ENCODE measurements at places on chromosomes 2 and 18.

- DNase-seq = no peak
Measured at GRCh38 chr2:47891369-47892337, 14.6 kb downstream of the FBXO11 start.

DNA sequence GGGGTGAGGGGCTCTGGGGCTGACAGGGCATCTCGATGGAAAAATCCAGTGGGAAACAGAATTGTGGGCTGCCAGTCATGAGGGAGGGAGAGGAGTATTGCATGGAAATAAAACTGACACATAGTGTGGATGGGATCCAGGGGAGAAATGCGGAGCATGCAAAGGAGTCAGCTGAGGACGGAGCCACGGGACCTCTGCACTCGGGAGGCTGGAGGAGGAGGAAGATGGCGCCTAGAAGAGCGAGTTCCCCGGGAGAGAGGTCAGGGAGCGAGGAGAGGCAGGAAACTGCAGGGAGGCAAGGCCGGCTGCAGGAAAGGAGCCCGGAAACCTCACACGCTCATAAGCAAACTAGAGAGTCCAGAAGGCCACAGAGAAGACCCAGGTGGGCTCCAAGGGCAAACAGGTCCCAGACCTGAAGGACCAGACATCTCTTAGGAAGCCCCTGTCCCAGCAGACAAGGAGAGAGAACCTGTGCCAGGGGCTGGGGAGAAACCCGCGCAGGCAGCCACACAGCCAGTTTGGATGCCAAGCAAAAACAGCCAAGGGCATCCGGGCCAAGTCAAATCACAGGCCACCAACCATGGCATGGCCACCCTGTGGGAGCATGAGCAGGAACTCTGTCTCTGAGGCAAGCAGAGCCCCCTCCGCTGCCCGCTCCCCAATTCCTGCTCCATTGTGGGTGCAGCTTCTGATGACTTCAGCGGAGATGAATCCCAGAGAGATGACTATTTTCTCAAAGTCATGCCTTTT is 218.8 kb upstream of the ID2 start:
- DNase-seq = no peak

DNA sequence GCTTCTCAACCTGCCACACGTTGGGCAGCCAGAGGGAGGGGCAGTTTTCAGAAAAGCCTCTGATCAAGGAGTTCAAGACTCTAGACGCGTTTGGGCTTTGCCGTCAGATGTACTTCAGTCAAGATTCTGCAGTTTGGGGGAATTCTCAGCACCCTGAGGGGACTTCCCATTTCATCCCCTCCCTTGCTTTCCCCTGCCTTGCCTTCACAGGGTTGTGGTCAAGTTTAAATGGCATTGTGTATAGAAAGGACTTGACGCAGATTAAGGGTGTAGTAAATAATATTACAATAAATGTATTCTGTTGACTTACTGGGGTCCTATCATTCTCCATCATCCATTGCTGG is 198.3 kb upstream of the NABP1 start:
- DNase-seq = no peak

GRCh38 chr2:102790091-102790455 is 28.2 kb downstream of the TMEM182 start:
- no peak for DNase-seq

GRCh38 chr2:68521037-68521436 is 53.7 kb downstream of the APLF start:
- no peak for DNase-seq

DNA sequence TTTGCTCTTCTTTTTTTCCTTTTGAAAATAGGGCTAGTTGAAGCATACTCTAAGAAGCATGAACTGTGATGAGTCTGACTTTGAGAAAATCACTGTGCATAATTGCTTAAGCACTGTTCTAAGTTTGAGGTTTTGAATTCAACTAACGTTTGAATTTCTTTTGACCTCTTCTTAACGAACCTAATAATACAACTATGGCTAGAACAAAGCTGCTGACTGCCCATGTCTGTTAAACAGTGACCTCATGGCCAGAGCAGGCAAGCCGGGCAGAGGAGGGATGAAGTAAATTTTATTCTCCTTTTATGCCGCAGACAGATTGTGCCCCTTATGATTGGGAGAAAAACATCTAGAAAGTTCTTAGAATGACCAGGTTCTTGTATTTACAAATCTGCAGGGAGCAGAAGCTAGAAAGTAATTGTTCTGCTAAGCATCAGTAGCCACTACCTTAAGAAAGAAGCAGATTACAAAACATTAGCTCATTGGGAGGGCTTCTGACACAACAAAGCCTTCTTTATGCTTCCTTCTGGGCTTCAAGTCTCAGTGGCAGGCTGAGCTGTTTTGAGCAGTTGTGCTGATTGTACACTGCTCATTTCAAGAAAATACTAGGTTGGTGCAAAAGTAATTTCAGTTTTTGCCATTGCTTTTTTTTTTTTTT is 97.8 kb upstream of the RASGRP3 start:
- DNase-seq = no peak

GRCh38 chr2:7847321-7847720 is 834.5 kb upstream of the ID2 start:
- DNase-seq = no peak

DNA sequence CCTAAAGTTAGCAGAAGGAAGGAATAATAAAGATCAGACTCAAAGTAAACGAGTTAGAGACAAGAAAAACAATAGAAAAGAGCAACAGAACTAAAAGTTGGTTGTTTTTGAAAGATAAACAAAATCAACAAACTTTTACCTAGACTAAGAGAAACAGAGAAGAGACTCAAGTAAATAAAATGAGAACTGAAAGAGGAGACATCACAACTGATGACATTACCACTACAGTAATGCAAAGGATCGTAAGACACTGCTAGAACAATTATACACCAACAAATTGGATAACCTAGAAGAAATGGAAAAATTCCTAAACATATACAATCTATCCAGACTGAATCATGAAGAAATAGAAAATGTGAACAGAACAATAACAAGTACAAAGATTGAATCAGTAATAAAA is 139.3 kb downstream of the CD226 start:
- no peak for DNase-seq

Data from activated T-helper 1 cell treated with anti-CD3 and anti-CD28 coated beads, Interleukin-2, amount 50 U/mL, for 16 hours (primary cell).